T1000 (cell line): ENCODE measurements at places on chromosomes 5 and 9.

DNA sequence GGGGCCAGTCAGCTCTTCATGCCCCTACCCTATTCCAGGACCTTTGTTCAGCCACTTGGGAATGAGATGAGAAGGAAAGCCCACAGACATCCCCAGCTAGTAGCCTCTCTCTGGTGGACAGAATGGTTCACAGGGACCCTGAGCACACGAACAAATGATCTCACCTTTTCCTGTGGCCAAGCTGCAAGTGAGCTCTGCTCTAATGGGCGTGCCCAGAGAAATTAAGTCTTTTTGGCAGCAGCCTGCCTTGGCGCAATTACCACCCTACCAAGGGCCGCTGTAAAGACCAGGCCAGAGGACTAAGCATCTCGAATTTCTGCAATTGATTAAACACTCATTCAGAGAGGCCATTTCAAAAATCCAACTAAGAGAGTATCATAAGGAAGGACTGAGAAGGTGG, 56.0 kb downstream of the WHRN start:
- DNase-seq = no peak

DNA sequence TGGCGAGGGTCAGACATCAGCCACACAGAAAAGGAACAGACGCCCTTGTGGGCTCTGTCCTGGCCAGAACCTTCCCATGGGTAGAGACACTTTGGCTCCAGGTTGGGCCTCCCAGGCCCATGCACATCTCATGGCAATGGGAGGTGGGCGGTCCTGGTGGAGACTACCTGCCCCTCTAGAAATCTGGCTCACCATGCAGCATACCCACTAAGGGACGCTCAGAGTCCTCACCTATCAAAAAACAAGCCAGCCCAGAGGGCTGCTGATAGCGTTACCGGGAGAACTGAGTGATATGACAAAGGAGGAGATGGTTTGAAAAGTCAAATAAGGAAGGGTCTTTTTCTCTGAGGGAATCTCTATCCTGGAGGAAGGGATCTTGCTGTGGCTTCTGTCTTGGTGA, 62.1 kb downstream of the C5orf15 start:
- DNase-seq = no peak

DNA sequence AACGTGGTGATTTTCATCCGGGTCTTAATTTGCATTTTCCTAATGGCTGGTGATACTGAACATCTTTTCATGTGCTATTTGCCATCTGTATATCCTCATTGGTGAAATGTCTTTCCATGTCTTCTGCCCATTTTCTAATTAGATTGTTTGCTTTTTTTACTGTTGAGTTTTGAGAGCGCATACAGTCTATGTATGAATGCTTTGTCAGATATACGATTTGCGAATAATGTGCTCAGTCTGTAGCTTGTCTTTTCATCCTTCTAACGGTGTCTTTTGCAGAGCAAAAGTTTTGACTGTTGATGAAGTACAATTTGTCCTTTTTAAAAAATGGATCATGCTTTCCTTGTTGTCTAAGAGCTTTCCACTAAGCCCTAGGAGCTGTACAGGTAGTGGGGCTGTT, 143.0 kb downstream of the RGS3 start:
- DNase-seq = no peak

- DNase-seq = no peak
Observed at GRCh38 chr5:115977988-115978387, 15.7 kb downstream of the LVRN start.

DNA sequence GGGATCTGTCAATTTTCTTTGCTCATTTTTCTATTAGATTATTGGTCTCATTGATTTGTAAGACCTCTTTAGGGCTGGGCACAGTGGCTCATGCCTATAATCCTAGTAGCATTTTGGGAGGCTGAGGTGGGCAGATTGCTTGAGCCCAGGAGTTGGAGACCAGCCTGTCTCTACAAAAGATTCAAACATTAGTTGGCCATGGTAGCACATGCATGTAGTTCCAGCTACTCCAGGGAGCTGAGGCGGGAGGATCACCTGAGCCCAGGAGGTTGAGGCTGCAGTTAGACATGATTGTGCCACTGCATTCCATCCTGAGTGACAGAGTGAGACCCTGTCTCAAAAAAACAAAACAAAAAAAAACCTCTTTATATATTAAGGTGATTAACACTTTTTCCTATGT, 6.4 kb upstream of the SHROOM1 start:
- no peak for DNase-seq

DNA sequence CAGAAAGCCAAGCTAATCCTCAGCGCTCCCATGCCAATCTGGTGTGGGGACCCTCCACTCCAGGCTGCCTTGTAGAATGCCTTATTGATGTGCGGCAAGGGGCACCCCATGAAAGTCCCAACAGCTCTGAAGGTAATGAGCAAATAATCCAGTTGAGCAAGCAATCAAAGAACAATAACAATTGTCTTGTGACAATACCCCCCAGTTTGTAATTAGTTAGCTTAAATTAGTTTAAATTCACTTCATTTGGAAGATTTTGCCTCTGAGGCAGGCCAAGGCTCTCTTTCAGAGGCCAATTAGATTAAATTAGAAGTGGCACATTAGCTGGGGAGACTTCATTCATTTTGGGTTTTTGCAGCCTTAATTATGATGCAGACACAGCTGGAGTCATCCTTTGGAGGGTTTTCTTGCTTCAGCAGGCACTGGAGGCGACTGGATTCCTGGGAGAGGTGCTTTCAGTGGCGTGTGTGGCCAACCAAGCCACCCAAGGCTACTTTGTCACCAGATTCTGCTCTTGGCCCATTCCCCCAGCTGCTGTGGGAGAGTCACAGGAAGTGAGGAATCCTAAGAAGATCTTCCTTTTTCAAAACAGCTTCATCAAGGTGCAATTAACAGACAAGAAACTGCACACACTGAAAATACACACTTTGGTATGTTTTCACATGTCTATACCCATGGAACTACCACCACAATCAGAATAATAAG, 17.9 kb upstream of the FBP1 start:
- DNase-seq = no peak

GRCh38 chr5:134467231-134467630, 55.5 kb upstream of the CDKN2AIPNL start:
- no peak for DNase-seq

GRCh38 chr9:89635816-89636215, 31.0 kb downstream of the GADD45G start:
- no peak for DNase-seq

DNA sequence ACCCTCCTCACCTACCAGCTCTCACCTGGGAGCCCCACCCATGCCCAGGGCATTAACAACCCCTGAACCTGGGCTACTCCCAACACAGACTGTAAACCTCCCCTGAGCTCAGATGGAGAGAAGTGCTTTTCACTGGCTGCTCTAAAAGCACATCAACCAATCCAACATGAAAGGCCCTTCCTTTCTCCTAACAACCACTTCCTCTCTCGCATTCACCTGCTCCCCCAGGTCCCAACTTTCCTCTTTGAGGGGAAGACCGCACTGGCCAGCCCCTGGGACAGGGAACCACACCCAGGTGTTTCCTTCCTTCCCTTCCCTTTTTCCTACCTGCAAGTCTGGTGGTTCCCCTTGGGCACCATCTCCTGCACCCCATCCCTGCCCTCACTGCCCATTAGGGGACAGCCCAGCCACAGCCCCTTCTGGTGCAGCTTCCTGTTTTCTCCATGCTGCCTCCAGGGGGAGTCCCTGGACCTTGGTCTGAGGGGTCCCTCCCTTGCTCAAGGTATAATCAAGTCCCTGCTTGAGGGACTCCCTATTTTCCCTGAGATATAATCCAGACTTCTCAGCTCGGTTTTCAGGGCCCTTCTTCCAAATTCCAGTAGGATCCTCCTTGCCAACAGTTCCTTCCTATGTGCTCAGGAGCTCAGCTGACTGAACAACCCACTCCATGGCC, 30.5 kb upstream of the DAB2IP start:
- no peak for DNase-seq

- DNase-seq = peak; percentile 19
Observed at GRCh38 chr5:102450313-102450990, 48.3 kb downstream of the SLCO6A1 start.
